ENCODE measurements at places on chromosomes 5 and 9. TPM values are rescaled to one million over a fixed set of nuclear protein-coding genes. Genes with fewer than 3 reads are reported as not detected.

- no peak for DNase-seq
Measured at GRCh38 chr5:90548069-90548593, 10.5 kb upstream of the ADGRV1 start.

- no peak for DNase-seq
Measured at GRCh38 chr5:168580227-168580508, 1.0 kb upstream of the PANK3 start.

- DNase-seq: no peak
Measured at GRCh38 chr5:57805732-57806131, 323.1 kb upstream of the ACTBL2 start.

DNA sequence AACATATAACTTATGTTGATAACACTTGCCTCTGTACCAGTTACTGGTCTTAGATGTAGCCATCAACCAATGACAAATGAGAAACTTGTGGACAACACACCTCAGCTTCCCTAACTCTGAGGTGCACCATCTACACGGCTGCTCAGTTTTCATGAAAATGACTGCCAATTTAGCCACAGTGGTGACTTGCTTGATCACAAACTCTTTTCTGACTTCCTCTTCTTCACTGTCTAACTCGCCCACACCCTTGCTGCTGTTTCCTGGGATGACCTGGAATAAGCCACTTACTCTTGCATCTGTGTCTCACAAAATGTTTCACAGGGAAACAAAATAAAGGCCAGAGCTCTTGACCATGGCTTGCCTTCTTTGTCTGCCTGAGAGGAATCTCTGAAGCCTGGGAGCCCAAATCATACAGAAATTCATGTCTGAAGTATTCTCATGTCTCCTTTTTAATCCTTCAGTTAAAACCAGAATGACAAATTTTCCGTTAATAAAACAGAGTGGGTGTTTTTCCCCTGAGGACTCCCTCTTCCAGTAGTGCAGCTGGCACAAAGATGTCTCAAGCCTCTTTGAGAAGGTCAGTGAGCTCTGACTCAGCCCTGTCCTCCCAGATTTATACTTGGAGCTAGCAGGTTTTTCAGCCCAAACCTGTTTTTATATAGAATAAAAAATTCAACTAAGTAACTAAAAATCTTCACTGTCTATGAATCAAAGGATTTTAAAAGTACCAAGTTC lies 126.5 kb upstream of the PAM start:
- DNase-seq: no peak

- DNase-seq: no peak
Measured at GRCh38 chr5:148887123-148887881, 60.9 kb downstream of the ADRB2 start.

Gene BICD2
- total RNA-seq: 55.7 TPM

Gene LOX
- 6.4 TPM for total RNA-seq

Gene CCNI2
- total RNA-seq: 4.5 TPM

Gene C9
- 0.74 TPM for total RNA-seq
